ENCODE measurements at places on chromosomes 3 and 15.

- no peak for DNase-seq
Measured at GRCh38 chr3:147462856-147463255, 53.7 kb downstream of the ZIC1 start.

- DNase-seq, result no peak
Measured at GRCh38 chr3:186365202-186365974, 3.4 kb upstream of the DGKG start.

GRCh38 chr3:198071602-198072287, 111.7 kb downstream of the LMLN start:
- no peak for DNase-seq

- DNase-seq, result no peak
Measured at GRCh38 chr3:59935025-59935424, 885.2 kb upstream of the CFAP20DC start.

DNA sequence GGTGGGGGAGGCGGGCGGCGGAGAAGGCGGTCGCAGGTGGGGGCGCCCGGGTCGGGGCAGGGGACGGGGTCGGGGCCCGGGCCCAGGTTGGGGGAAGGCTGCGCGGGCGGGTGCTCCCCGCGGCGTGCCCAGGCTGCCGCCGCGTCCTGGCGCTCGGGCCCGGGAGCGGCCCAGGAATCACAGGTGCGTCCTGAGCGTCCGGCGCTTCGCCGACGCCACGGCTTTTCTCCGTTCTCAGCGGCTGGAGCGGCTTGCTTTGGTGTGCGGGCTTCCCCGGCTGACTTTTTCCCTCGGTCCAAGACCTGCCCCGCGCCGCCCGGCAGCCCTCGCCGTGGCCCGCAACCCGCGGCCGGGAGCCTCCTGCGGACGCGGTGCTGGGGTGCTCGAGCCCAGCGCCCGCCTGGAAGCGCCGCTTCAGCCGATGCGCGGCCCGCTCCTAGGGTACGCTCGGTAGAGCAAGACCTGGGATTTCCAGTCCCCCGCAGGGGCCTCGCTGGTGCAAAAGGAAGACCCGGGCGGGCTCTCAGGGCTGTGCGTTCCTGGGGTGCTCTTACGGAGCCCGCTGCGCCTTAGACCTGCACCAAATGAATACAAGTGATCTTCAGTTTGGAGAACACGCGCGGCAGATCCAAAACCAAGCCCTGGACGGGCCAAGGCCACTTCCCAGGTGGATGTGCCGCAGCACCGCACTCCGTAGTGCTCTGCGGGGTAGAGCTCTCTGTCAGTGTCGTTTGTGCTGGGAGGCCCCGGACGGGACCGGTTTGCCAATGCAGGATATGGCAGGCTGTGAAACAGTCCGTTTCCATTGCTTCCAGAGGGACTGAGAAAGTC, 639 bp downstream of the NIPA1 start:
- peak; percentile 26 for DNase-seq

GRCh38 chr3:6321999-6322398, 538.9 kb upstream of the GRM7 start:
- no peak for DNase-seq

DNA sequence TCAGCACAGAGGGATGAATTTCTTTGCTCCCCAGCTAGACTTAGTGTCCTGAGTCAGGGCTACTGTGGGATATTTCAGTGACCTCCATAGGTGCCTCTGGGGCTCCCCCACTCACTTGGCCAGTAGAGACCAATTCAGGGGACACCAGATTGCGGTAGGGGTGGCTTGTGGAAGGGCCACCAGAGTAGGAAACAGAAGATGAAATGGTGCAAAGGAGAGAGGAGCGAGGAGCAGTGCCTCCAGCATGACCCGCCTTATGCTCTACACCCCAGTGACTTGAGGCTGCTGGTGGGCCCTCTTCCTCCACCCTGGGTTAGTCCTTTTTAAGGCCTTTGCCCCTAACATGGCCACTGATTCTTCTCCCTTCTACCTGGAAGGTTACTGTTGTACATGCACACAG, 2.5 kb downstream of the AEN start:
- no peak for DNase-seq
